ENCODE measurements at places on chromosomes 3 and 15. TPM values are rescaled to one million over a fixed set of nuclear protein-coding genes. Genes with fewer than 3 reads are reported as not detected.
A peak's percentile ranks its signal among the peaks of the same experiment; 100 is the strongest.

GRCh38 chr3:29410660-29411405 lies 130.0 kb downstream of the RBMS3 start:
- no peaks in the 10 kb centered on the region for H3K36me3 ChIP-seq
- H3K27ac ChIP-seq, result no peak overlapping the region
- no peaks in the 10 kb centered on the region for H3K27me3 ChIP-seq
- peaks cover 6% of the 10 kb centered on the region for H3K4me1 ChIP-seq
- no peak overlapping the region for H3K4me3 ChIP-seq

Gene ERICH6
- polyA plus RNA-seq, result not detected

- H3K4me1 ChIP-seq, result no peaks in the 10 kb centered on the region
- H3K36me3 ChIP-seq, result no peaks in the 10 kb centered on the region
- H3K27me3 ChIP-seq, result no peaks in the 10 kb centered on the region
- H3K4me3 ChIP-seq, result no peak overlapping the region
- H3K27ac ChIP-seq, result no peak overlapping the region
Observed at GRCh38 chr3:67198374-67198773, 200.3 kb downstream of the KBTBD8 start.

Gene LTK
- 0.95 TPM for polyA plus RNA-seq

- peak; percentile 21 for DNase-seq
- H3K36me3 ChIP-seq, result no peaks in the 10 kb centered on the region
- H3K27me3 ChIP-seq, result no peaks in the 10 kb centered on the region
- H3K4me3 ChIP-seq, result no peak overlapping the region
- H3K4me1 ChIP-seq, result peaks cover 45% of the 10 kb centered on the region
- no peak overlapping the region for H3K27ac ChIP-seq
Observed at GRCh38 chr15:92097474-92098178, 244.1 kb downstream of the SLCO3A1 start.

DNA sequence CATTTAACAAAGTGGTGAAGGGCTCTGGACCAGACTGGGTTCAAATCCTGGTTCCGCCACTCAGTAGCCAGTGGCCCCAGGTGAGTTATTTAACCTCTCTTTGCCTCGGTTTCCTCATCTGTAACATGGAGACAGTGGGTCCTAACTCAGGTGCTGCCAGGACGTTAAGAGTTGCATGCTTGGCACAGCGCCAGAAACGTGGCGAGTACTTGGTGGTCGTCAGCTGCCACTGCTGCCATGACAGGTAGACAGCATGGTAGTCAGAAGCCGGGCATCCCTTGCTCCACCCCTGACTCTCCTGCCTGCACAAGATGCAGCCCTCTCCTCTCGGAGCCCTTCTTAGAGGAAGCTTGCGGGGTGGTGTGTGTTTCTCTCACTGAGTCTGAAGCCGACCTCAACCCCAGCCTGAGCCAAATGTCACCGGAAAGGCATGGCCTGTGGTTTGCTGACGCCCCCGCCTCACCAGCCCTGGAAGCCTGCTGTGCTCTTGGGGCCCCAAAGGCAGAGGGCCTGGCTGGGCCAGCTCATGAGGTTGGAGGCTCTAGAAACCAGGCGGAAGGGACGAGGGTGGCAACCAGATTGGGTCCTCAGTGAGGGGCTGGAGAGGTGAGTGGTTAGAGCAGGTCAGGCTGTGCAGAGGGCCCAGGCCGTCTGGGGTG lies 160.8 kb upstream of the TLE3 start:
- peaks cover 7% of the 10 kb centered on the region for H3K27me3 ChIP-seq
- H3K36me3 ChIP-seq, result no peaks in the 10 kb centered on the region
- H3K4me1 ChIP-seq, result peaks cover 11% of the 10 kb centered on the region
- peak overlapping the region; percentile 70 for H3K27ac ChIP-seq
- DNase-seq, result no peak

GRCh38 chr3:61743686-61744242 lies 182.4 kb downstream of the PTPRG start:
- H3K27ac ChIP-seq, result no peak overlapping the region
- H3K27me3 ChIP-seq, result no peaks in the 10 kb centered on the region
- no peak overlapping the region for H3K4me3 ChIP-seq
- no peaks in the 10 kb centered on the region for H3K36me3 ChIP-seq

DNA sequence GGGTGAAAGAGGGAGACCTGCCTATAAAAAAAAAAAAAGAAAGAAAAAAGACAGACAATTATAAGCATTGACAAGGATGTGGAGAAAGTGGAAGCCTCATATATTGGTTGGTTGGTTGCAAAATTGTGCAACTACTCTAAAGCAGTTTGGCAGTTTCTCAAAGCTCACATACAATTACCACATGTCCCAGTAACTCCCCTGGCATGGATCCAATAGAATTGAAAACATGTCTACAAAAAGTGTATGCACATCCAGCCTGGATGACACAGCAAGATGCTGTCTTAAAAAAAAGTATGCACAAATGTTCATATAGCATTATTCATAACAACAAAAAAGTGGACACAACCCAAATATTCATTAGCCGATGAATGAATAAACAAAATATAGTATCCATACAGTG lies 19.5 kb downstream of the SETMAR start:
- no peaks in the 10 kb centered on the region for H3K4me1 ChIP-seq
- DNase-seq, result no peak
- H3K36me3 ChIP-seq, result no peaks in the 10 kb centered on the region
- no peaks in the 10 kb centered on the region for H3K27me3 ChIP-seq
- H3K4me3 ChIP-seq, result no peak overlapping the region

Gene PLA2G4D
- not detected for polyA plus RNA-seq

DNA sequence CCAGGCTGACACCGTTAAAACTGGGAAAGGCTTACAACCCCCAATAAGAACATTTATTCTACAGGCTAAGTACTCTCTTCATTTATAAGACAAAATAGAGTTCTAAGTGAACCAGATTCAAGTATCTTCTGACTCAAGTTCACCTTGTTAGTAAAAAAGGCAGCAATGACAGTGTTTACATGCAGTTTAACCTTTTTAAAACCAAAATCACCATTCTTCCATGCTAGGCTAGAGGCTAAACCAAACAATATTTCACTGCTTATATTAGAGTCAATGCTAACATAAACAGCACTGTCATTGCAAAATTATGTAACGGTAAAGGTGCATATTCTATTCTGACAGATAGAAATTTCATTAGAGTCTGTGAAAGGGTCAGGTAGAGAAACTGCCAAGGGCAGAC lies 118.0 kb downstream of the FBN1 start:
- DNase-seq, result no peak
- peaks cover 6% of the 10 kb centered on the region for H3K36me3 ChIP-seq
- H3K4me1 ChIP-seq, result no peaks in the 10 kb centered on the region
- no peak overlapping the region for H3K27ac ChIP-seq
- no peaks in the 10 kb centered on the region for H3K27me3 ChIP-seq
- no peak overlapping the region for H3K4me3 ChIP-seq

GRCh38 chr15:75031848-75032247 lies 8.5 kb downstream of the PPCDC start:
- peak overlapping the region; percentile 10 for H3K27ac ChIP-seq
- H3K4me3 ChIP-seq, result no peak overlapping the region
- no peak for DNase-seq
- H3K4me1 ChIP-seq, result peaks cover 38% of the 10 kb centered on the region
- H3K36me3 ChIP-seq, result no peaks in the 10 kb centered on the region

Gene TRIM42
- polyA plus RNA-seq, result not detected

Gene CFAP161
- polyA plus RNA-seq, result 0.32 TPM

Gene MYRIP
- polyA plus RNA-seq, result 0.51 TPM

DNA sequence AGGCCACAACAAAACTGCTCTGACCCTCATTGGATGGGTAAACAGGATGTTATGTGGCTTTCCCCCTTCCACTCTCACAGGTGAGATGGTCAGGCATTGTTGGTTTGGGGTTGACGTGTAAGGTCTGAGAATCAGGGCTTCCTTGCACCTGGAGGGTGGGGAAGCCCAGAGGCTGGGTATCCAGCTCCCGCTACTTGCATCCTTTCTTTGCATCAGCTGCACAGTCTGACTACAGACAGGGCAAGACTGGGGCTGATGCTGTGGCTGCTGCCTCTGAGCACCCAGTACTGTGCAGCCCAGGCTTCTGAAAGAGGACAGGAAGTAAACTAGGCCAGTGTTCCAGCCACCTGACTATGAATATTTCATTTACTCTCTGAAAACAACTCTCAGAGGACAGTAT lies 58.0 kb upstream of the ATP2B2 start:
- no peaks in the 10 kb centered on the region for H3K27me3 ChIP-seq
- no peak overlapping the region for H3K4me3 ChIP-seq
- H3K36me3 ChIP-seq, result no peaks in the 10 kb centered on the region
- H3K27ac ChIP-seq, result no peak overlapping the region
- no peak for DNase-seq
- no peaks in the 10 kb centered on the region for H3K4me1 ChIP-seq

DNA sequence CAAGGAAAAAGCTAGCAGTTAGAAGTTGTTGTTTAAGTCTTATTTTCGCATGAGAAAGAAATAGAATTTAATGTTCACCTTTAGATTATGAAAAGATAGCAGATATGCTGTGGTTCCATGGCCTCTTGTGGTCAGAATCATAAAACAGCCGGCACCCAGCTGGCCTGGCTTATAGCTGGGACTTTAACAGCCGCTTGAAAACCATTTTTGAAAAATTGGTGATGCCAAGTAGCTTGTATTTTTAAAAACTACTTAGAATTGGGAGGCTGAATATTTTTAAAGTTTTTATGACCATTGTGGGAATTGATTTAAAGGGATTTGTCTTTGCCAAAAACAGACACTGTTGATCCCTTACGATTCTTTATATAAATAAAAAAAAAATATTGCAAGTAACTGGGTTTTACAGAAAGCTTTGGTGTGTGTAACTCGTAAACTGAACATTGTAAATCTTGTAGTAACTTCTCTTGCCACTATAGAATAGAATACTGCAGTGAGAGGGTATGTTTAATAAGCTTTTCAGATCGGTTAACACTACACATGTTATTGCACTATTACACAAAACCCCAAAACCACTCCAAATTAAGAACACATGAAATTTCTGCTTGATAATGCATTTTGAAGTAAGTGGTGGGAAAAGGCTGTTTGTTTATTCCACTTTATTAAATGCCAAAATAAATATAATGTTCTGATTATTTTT lies 6.6 kb downstream of the ARRDC4 start:
- no peaks in the 10 kb centered on the region for H3K36me3 ChIP-seq
- no peak for DNase-seq
- peaks cover 45% of the 10 kb centered on the region for H3K4me1 ChIP-seq
- no peak overlapping the region for H3K4me3 ChIP-seq

- H3K36me3 ChIP-seq, result no peaks in the 10 kb centered on the region
- H3K4me3 ChIP-seq, result no peak overlapping the region
- H3K4me1 ChIP-seq, result no peaks in the 10 kb centered on the region
- no peak for DNase-seq
- no peak overlapping the region for H3K27ac ChIP-seq
- no peaks in the 10 kb centered on the region for H3K27me3 ChIP-seq
Observed at GRCh38 chr15:27885201-27885600, 213.9 kb downstream of the OCA2 start.

Gene LRRIQ4
- polyA plus RNA-seq, result not detected

DNA sequence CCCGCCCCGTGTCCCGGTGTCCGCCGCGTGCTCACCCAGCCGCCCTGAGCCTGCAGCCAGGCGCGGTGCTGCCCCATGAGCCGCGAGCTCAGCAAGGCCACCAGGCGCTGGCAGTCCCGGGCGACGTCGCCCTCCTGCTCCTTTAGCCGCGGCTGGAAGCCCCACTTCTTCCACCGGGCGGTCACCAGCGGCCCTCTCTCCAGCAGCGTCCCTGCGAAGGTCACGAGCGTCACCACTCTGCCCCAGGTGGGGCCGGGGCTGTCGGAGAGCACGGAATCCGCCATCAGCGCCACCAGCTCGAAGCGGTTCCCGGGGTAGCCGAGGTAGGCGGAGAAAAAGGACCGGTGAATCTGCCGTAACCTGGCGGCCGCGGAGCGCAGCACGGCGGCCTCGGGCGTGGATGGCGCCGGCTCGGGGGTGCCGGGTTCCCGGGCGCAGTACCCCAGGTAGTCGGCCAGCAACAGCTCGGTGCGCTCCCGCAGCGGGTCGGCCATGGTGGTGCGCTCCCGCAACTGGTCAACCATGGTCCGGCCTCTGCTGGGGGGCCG lies 298 bp downstream of the BCL2L10 start:
- DNase-seq, result peak; percentile 27
- H3K4me1 ChIP-seq, result peaks cover 8% of the 10 kb centered on the region
- H3K4me3 ChIP-seq, result peak overlapping the region; percentile 48
- H3K27ac ChIP-seq, result no peak overlapping the region

- H3K4me3 ChIP-seq, result no peak overlapping the region
- H3K27me3 ChIP-seq, result no peaks in the 10 kb centered on the region
- DNase-seq, result no peak
- no peak overlapping the region for H3K27ac ChIP-seq
- H3K36me3 ChIP-seq, result no peaks in the 10 kb centered on the region
Observed at GRCh38 chr3:102936511-102937045, 501.8 kb downstream of the ZPLD1 start.

DNA sequence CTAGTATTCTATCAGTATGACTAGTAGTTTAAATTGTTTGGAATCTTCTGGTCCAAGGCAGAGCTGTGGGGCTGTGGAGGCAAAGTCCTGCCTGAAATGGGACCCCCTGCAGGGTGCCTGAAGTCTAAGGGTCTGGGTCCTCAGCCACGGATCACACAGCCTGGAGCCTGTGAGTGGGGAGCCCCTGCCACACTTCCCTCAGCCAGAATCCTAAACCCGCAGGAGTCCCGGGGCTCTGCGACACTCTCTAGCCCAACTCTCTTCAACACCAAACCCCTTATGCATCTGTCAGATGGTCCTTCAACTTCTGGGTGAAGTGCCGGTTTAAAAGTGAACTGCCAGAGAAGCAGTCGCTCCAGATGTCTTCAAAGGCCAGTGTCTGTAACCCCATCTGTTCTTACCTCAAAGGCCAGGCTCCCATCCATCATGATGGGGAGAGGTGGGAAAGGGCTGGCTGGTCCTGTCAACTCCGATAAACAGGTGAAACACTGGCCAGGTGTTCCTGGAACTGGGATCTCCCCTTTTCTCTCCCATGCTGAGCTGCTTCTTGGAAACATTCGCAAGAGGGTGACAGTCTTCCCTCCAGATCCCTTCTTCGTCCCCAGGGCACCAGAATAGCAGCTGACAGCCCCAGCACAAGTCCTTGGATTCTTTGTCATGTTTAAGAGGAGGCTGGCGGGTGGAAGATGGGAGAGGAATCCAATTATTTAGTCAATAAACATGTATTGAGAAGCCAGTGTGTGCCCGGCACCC lies 45.6 kb downstream of the CPN2 start:
- H3K27me3 ChIP-seq, result peaks cover 18% of the 10 kb centered on the region
- no peak overlapping the region for H3K27ac ChIP-seq
- H3K36me3 ChIP-seq, result no peaks in the 10 kb centered on the region
- peaks cover 14% of the 10 kb centered on the region for H3K4me1 ChIP-seq
- H3K4me3 ChIP-seq, result no peak overlapping the region

GRCh38 chr3:149385617-149386298 lies 8.3 kb upstream of the TM4SF1 start:
- H3K27me3 ChIP-seq, result no peaks in the 10 kb centered on the region
- H3K27ac ChIP-seq, result peak overlapping the region; percentile 74
- no peak for DNase-seq
- H3K36me3 ChIP-seq, result no peaks in the 10 kb centered on the region
- peaks cover 25% of the 10 kb centered on the region for H3K4me1 ChIP-seq
- H3K4me3 ChIP-seq, result no peak overlapping the region

GRCh38 chr15:45637552-45638033 lies 2.8 kb downstream of the SQOR start:
- DNase-seq, result peak; percentile 49
- no peaks in the 10 kb centered on the region for H3K27me3 ChIP-seq
- H3K27ac ChIP-seq, result peak overlapping the region; percentile 67
- H3K4me1 ChIP-seq, result peaks cover 55% of the 10 kb centered on the region
- H3K36me3 ChIP-seq, result no peaks in the 10 kb centered on the region

GRCh38 chr3:50606596-50606995 lies 5.0 kb downstream of the CISH start:
- no peaks in the 10 kb centered on the region for H3K27me3 ChIP-seq
- DNase-seq, result peak; percentile 6
- peak overlapping the region; percentile 99 for H3K27ac ChIP-seq
- no peaks in the 10 kb centered on the region for H3K36me3 ChIP-seq
- peaks cover 96% of the 10 kb centered on the region for H3K4me1 ChIP-seq

GRCh38 chr15:90394748-90395442 lies 6.9 kb downstream of the IQGAP1 start:
- no peak overlapping the region for H3K4me3 ChIP-seq
- no peaks in the 10 kb centered on the region for H3K27me3 ChIP-seq
- H3K27ac ChIP-seq, result no peak overlapping the region

Data from heart right ventricle (tissue), 16 donors.